ENCODE measurements at places on chromosomes 11 and 22.

DNA sequence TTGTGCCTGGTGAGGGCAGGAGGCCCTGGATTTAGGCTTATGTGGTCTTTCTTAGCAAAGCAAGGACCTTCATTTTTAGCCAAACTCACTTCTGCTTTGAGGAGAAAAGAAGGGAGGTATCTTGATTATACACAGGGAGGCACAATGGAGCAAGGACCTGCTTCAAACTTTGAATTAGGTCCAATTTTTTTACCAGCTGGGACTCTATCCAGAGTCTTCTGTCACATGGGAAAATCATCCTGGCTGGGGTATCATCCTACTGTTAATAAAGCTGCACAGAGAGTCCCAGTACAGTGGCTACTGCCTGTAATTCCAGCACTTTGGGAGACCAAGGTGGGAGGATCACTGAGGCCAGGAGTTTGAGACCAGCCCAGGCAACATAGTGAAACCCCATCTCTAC, 87.8 kb downstream of the CWC15 start:
- DNase-seq = no peak

DNA sequence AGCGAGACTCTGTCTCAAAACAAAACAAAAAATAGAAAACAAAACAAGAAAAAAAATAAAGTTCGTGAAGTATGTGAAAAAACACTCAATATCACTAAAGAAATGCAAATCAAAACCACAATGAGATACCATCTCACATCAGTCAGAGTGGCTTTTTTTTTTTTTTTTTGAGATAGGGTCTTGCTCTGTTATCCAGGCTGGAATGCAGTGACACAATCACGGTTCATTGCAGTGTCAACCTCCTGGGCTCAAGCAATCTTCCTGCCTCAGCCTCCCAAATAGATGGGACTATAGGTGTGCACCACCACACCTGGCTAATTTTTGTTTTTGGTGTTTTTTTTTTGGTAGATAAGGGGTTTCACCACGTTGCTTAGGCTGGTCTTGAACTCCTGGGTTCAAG, 37.5 kb downstream of the ATG16L2 start:
- no peak for DNase-seq

GRCh38 chr11:35337136-35337913, 82.0 kb downstream of the SLC1A2 start:
- DNase-seq = peak; percentile 49

DNA sequence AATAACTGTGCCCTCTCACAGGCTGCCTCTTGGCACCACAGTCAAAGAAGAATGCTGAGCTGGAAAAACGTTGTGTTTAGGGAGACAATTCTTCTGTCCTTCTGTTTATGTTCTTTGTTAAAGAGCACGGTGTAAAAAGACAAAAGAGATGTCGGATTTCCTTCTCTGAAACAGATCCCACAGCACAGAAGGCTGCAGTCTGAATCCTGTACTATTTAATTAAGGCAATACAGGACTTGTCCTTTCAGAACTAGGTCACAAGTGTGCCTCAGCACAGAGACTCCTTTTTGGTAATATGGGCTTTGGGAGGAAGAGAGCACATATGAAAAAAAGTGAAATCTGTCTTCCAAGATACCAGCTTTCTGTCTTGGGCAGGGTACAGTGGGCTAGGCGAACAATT, 201.2 kb downstream of the NTM start:
- no peak for DNase-seq

DNA sequence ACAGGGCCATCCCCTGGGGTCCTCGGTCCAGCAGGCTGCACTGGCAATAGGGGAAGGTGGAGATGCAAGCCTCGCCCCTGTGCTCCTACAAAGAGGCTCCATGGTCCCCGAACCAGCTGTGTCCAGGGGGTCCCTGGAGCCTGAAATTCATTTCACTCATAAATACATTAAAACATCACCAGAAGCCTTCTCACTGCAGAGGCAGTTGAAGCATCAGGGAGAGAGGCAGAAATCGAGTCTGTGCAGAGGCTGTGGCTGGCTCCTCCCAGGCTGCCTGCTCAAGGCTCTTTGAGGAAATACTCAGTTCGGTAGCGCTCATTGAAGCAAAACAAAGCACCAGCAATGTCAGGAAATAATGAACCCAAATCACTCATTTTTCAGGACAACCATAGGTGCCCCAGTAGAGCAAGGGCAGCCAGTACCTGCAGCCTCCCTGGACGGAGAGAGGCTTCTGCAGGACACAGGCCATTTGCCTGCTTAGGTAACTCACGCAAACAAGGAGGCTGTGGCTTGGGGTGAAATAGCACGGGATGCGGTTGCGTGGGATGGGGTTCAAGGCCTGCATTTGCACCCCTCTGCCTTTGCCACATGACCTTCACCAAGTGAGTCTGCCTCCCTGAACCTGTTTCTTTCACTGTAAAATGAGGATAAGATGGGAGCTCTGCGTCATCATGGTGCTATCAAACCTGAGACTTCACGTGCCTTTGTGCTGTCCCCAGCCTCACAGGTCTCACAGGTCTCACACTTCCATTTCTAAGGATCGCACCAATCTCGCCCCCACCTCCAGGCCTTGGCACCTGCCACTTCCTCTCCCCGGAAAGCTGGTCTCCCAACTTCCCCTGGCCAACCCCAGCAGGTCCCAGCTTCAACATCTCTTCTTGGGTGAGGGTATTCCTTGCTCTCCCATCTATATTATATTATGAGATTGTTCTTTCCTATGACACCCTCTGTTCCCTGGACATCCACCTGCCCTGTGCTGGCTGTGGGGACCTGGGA, 84.3 kb upstream of the SHISAL1 start:
- DNase-seq = no peak

GRCh38 chr22:23184764-23185113, 4.4 kb downstream of the BCR start:
- DNase-seq = no peak

DNA sequence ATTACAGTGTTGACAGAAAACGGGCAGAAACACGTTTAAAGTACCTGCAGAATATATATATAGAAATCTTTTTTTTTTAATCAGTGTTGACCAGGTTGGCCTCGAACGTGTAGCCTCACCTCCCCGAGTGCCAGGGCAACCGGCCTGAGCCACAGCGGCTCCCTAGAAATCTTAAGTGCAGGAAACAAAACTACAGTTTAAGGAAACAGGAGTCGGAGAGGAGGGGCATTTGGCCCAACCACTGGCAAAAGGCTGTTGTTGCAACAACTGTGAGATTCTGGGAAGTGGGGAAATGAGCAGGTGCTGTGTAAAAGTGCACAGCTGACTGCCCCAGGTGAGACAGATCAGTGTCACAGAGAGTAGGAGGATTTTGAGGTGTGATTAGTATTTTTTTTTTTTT, 3.7 kb downstream of the YWHAH start:
- DNase-seq = no peak

- DNase-seq = peak; percentile 42
These were observed 18.2 kb downstream of the KCNJ1 start for GRCh38 chr11:128848815-128849455.

- DNase-seq = no peak
These were observed 62.7 kb upstream of the ARHGAP42 start for GRCh38 chr11:100624346-100624745.

DNA sequence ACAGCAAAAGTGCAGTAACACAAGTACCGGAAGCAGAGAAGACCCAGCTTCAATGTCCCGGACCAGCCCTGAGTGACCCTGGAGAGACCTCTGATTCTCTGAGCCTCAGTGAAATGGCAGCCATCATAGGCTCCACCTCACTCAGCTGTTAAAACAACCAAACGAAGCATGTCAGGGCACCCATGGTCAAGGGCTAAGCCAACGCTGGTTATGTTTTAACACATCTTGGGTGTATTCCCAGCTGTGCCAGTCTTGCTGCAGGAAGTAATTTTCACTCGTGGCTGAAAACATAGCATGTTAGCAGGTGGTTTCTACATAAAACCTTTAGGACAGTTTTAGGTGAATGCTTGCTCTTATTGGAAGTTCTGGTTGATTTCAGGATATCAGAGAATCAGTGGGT, 30.9 kb downstream of the LMO2 start:
- no peak for DNase-seq

DNA sequence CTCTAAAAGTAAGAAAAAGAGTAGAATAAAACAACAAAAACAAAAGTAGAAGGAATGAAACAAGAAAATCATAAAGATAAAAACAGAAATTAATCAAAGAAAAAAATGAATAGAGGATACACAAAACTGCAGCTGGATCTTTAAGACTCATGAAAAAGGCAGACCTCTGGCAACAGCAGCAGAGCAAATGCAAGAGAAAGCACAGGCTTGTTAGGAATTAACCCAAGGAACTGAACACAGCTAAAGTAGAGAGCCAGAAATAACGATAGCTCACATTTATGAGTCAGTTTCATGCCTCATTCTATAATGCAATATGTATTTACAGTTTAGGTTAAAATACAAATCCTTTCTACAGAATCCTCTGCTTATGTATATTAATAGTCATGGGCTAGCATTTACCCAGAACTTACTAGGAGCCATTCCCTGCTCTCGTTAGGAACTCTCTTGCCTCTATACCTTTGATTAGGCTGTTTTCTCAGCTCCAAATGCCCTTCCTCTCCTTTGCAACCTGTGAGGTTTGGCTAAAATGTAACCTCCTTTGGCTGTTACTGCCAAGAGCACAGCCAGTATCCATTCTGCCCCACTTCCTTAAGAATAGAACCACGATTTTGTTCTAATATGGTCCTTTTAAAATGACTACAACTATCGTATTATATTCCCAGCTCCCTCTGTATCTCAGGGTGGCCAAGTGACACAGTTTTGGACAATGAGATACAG, 38.3 kb upstream of the NFAM1 start:
- DNase-seq = no peak

DNA sequence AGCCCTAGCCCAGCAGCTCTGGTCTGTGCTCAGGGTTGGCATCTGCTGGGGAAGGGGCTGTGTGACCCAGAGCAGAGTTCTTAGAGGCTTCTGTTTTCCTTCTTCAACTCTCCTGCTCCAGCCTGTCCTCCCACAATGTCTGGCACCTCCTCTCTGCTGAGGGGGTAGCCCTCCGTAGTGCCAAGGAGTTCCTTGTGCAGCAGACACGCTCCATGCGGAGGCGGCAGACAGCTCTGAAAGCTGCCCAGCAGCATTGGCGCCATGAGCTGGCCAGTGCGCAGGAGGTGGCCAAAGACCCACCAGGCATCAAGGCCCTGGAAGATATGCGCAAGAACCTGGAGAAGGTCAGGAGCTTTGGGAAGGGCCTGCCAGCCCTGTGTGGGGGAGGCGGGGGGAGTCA, 69.3 kb downstream of the CEP164 start:
- no peak for DNase-seq

GRCh38 chr11:70569996-70570692, 171.8 kb downstream of the CTTN start:
- DNase-seq = no peak

DNA sequence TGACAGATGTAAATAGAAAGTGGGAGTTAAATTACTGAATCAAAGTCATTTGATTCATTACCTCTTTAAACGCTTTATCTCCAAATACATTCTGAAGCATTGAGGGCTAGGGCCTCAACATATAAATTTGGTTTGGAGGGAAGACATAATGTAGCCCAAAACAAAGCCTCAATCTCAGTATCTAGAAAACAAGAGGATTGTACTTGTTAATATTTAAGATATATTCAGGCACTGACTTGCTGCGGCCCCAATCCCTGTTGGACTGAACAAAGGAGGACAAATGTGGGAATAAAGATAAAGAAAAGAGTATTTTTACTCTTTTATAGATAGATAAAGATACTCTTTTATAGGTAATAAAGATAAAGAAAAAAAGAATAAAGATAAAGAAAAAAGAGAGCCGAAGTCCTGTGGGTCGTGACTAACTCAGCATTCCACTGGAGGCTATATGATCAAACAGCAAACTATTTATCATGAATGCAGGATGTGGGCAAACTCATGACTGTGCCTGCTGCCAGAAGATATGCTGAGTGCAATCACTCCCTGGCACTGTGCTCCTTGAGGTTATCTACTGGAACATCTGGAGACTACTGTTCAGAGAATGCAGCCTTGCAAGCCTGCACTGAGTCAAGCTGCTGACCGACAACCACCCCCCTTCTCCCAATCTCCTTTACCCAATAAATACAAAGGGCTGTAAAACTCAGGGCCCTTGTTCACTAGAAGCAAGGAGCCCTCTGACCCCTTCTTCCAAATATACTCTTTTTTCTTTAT, 6.9 kb downstream of the OR10V1 start:
- no peak for DNase-seq

DNA sequence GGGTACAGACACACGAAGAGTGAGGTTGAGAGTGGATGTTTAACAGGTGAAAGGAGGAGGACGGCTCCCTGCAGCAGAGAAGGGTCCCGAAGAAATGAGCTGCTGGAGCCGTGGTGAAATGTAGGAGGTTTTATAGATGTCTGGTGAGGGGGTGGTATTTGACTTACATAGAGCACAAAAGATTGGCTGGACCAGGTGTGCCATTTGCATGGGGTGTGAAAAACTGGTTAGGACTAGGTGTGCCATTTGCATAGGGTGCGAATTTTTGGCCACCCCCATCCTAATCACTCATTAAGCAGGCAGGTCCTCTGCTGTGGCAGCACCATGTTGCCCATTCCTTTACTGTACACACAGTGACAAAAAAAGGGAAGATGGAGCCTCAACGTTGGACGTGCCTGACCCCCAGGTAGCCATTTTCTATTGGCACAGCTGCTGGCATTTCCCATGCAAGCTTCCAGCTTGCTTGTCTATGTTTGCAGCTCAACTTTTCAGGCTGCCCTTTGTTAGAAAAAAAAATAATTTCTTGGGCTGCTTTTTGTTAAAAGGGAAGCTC, 581.7 kb upstream of the B3GAT1 start:
- no peak for DNase-seq

GRCh38 chr11:124978316-124978715, 24.3 kb downstream of the CCDC15 start:
- DNase-seq = no peak

- DNase-seq = no peak
These were observed 9.2 kb downstream of the TP53I11 start for GRCh38 chr11:44941259-44942021.

DNA sequence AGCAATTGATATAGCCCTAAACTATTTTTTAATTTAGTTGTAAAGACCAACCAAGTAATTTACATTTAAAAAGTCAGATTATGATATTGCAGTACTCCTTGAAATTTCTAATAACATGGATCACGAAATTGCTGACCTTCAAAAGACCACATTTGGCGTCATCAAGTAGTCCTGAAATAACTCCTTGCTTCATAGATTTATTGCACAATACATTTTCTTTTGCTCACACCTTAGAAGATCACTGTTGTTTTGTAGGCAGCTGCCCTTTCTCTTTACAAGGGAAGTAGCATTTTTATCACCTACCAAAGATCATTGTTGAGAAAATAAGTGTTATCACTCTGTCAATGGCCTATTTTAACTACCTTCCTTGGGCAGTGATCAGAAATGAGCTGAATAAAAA, 815.8 kb downstream of the METTL15 start:
- no peak for DNase-seq

DNA sequence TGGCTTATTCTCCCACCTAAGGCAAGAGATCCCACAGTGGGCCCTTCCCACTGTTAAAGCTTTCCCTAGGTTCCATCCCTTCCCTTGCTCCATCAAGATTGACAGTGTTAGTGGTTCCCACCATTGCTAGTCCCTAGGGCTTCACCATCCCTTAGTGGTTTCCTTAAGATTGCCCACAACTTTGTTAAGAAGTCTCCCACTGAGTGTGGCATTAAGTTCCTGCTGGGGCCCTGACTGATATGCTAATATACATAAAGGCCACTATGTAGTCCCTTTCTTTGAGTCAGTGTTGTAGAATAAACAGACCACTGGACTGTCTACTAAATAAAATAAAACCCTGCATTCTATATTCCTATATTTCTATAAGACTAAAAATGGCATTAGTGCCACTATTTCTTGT, 176.1 kb downstream of the GUCY1A2 start:
- no peak for DNase-seq
